ENCODE measurements at places on chromosomes 1 and 21. TPM values are rescaled to one million over a fixed set of nuclear protein-coding genes. Genes with fewer than 3 reads are reported as not detected.

CYB5RL gene
- total RNA-seq: 10.7 TPM

C1QB gene
- total RNA-seq: 2.9 TPM

SLFNL1 gene
- total RNA-seq: 1.6 TPM

PTPRU gene
- 0.38 TPM for total RNA-seq

VTCN1 gene
- not detected for total RNA-seq

ELAPOR1 gene
- 13.7 TPM for total RNA-seq

CXADR gene
- total RNA-seq: 0.64 TPM

RPE65 gene
- total RNA-seq: not detected

MNDA gene
- 0.55 TPM for total RNA-seq

MTARC2 gene
- total RNA-seq: not detected

NPPA gene
- not detected for total RNA-seq

MANEAL gene
- total RNA-seq: 2.3 TPM

CCDC185 gene
- not detected for total RNA-seq

UFC1 gene
- 87.2 TPM for total RNA-seq

TRIM67 gene
- total RNA-seq: not detected

CFHR5 gene
- not detected for total RNA-seq

RXRG gene
- total RNA-seq: not detected

OXCT2 gene
- total RNA-seq: 0.36 TPM

CYP4A22 gene
- not detected for total RNA-seq

PEAR1 gene
- total RNA-seq: 0.36 TPM

CD5L gene
- not detected for total RNA-seq

SYCP1 gene
- total RNA-seq: not detected

TMEM82 gene
- total RNA-seq: not detected

LEPR gene
- 2.0 TPM for total RNA-seq

SPATA46 gene
- total RNA-seq: not detected

GPR3 gene
- total RNA-seq: not detected

MYOCOS gene
- total RNA-seq: 0.20 TPM

HMGCS2 gene
- total RNA-seq: not detected

SOX13 gene
- total RNA-seq: 12.0 TPM

DIO1 gene
- not detected for total RNA-seq

TMEM35B gene
- total RNA-seq: 54.2 TPM

SLC25A34 gene
- total RNA-seq: 2.2 TPM

MLLT11 gene
- total RNA-seq: 4.5 TPM

TTC39A gene
- not detected for total RNA-seq

RNU1-3 gene
- 3,010 TPM for total RNA-seq

FAM177B gene
- total RNA-seq: 0.30 TPM

CACHD1 gene
- 0.17 TPM for total RNA-seq

FMOD gene
- total RNA-seq: not detected

GUCA2B gene
- total RNA-seq: not detected

IL6R gene
- 106 TPM for total RNA-seq

TSPAN1 gene
- not detected for total RNA-seq

TMOD4 gene
- 6.4 TPM for total RNA-seq

OR2C3 gene
- total RNA-seq: not detected

SGIP1 gene
- not detected for total RNA-seq

S100A14 gene
- total RNA-seq: not detected

DMRTA2 gene
- total RNA-seq: not detected

CFAP45 gene
- total RNA-seq: not detected

CHIA gene
- total RNA-seq: not detected

RGS13 gene
- total RNA-seq: not detected
